ENCODE measurements at places on chromosomes 12 and 14.

- DNase-seq: no peak
Observed at GRCh38 chr14:72801381-72801812, 92.5 kb downstream of the DPF3 start.

DNA sequence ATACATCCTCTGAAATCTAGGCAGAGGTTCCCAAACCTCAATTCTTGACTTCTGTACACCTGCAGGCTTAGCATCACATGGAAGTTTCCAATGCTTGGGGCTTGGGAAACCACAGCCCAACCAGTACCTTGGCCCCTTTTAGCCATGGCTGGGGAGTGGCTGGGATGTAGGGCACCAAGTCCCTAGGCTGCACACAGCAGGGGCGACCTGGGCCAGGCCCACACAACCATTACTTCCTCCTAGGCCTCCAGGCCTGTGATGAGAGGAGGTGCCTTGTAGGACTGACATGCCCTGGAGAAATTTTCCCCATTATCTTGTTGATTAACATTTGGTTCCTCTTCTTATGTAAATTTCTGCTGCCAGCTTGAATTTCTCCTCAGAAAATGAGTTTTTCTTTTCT lies 1387.4 kb downstream of the FSCB start:
- no peak for DNase-seq

- no peak for DNase-seq
Observed at GRCh38 chr14:96748362-96748761, 48.8 kb upstream of the VRK1 start.

- DNase-seq: no peak
Observed at GRCh38 chr14:21149641-21150367, 6.1 kb downstream of the OR5AU1 start.

DNA sequence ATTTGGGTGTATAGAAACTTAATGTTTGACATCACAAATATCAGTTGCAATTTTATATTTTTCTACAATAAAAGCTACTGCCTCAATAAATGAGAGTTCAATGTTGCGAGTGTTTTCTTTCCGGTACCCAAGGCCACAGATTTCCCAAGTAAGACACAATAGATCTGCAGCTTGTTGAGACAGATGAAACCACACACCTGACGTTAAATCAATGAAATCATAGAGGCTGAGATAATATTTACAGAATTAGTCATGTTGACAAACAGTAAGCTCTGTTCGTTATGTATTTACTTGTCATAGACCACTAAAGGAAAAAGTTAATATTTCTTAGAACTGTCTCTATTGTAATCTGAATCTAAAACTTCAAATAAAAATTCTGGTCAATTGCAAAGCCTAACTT lies 49.2 kb upstream of the PTHLH start:
- no peak for DNase-seq

GRCh38 chr12:46534327-46534840 lies 161.8 kb upstream of the SLC38A2 start:
- DNase-seq: no peak

DNA sequence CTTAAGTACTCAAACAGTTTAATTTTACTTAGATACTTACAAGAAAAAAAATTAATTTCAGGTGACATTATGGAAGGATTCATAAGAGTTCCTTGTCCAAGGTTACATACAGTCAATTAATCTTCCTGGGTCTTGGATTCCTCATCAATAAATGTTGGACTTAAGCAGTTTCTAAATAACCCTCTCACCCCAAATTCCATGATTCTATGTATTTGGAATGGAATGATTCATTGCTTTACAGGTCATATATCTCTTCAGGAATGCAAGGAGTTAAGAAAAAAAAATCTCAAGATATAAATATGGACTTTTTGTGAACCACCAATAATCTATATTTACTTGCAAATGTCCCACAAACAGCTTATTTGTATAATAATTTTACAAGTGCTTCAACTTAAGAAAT lies 84.2 kb upstream of the BMP4 start:
- no peak for DNase-seq

DNA sequence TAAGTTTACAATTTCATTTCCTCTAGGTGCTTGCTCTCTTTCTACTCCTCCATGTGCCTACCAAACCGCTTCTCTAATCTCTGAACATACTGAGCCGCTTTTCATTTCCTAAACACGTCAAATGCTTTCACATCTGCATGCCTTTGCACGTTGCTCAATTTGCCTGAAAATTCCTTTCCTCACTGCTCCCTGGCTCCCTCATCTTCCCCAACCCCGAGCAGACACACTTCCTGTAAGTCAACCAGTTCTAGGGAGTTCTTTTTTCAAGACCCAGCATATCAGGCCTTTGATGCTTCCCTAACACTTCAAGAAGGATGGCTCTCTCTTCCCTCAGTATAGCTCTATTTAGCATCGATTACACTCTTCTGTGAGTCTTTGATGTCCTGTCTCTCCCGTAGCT lies 50.3 kb downstream of the LMO3 start:
- peak; percentile 64 for DNase-seq

DNA sequence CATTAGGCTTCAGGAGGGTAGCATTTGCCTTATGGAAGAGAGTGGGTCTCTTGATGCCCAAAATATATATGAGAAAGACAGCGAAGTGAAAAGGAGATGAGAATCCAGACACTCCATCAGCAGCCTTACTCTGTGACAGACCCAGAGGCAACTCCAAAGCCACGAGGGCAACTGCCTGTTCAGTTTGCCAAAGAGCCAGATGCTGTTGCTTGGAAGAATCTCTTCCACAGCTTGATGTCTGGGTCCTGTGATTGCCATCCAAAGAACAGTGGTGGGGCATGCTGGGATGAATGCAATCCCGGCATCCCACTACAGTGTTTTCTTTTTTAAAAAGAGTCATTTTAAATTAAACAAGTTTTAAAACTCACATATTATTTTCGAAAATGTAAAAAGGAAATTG lies 10.9 kb upstream of the OTX2 start:
- DNase-seq: no peak

DNA sequence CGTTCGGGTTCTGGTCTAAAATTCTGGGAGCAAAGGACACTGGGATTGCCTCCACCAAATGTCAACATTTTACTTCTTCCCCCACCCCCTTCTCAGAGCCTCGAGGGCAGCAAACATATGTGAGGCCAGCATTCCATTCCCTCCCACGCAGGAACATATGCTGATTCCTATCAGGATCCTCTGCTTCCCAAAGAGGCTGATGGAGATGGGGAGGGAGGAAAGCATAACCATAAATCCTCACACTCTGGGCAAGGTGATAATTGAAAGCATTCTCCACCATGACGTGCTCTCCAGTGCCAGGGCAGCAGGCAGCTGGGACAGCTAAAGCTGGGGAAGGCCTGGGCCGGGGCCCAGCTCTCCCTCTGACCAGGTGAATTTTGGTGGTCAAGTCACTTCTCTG lies 395.0 kb downstream of the ZFP36L1 start:
- DNase-seq: no peak
